ENCODE measurements at places on chromosomes 7 and 10.

GRCh38 chr10:11017570-11018431 lies at the start of gene CELF2:
TSS of gene CELF2 (plus strand) at chr10:11017872. CDS start at chr10:11018090, 218 bp downstream.
- DNase-seq: peak; percentile 38

DNA sequence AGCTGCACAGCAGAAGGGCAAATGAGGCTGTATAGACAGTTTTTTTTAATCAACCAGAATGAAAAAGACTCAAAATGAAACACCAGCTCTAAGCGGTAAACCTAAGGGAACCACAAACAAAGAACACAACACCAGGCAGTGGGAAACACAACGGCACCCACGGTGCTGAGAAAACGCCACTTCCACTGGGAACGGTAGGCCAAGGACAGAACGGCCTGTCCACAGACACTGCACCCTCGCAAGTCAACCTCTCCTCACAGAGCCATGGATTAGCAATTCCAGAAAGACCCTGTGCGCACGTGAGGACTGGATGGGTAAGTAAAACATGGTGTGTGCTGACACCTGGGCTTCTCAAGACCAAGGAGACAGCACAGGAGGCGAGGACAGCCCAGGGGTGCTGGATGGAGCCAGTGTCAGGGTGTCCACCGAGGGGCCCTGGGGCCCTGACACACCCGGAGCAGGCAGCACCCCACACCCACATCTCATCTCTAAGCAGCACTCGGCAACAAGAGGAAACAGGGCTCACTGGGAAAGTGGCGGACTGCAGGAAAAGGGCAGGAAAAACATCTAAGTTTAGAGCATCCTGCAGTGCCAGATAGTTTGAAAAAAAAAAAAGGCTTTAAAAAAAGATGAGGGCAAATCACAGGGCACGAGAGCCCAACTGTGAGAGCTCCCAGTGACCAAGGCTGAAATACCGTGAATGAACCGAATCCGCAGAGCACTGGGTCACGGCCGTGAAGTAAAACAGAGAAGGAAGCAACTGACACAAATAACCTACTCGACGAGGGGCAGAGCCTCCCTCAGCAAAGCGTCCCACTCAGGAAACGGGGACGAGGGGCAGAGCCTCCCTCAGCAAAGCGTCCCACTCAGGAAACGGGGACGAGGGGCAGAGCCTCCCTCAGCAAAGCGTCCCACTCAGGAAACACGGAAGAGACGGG lies 120.2 kb downstream of the MAD1L1 start:
- DNase-seq: no peak

- no peak for DNase-seq
Measured at GRCh38 chr7:2198206-2198605, 34.5 kb downstream of the MAD1L1 start.

DNA sequence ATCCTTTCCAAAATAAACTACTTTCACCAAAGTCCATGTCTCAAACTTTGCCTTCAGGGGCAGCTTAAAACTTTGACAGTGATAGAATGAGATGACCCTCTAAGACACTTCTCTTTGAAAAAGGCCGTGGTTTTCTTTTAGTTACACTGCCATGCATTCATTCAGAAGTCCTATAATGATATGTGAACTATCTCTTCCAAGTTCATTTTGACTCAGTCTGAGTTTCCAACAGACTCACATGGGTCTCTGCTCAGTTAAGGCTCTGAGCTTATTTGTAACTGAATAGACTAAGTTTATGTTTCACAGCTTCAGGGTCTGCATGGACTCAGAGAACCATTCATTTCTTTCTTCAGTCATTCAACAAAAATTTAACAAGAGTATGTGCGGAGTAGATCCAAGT lies 208.9 kb upstream of the PRSS1 start:
- DNase-seq: no peak

DNA sequence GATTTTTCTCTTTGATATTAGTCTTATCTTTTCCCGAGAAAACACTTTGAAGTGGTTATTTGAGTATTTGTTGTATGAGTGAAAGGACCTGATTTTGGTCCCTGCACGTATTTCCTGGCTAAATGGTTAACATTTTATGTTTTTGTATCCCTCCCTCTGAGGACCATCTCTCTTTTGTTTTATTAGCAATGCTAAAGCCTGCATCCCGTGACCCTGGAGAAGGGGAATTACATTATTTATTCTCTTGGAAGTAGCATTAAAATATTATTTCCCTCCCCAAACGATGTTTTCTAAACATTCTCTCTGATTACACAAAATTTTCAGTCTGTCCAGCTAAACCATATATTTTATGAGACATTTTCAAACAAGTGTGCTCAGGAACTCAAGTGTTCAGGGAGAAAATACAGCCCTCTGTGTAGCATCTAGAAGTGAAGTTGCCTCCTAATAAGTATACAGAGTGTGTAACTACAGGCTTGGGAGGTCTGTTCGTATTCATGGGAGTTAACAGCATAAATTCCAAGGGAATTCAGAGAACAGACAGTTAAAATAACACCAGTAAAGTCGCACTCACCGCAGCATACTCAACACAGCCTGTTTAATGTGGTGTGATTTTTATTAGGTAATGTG lies 163.8 kb upstream of the NPVF start:
- no peak for DNase-seq

GRCh38 chr10:130471486-130471885 lies 335.3 kb downstream of the GLRX3 start:
- DNase-seq: no peak

- no peak for DNase-seq
Measured at GRCh38 chr7:68671671-68672070, 926.6 kb upstream of the AUTS2 start.

DNA sequence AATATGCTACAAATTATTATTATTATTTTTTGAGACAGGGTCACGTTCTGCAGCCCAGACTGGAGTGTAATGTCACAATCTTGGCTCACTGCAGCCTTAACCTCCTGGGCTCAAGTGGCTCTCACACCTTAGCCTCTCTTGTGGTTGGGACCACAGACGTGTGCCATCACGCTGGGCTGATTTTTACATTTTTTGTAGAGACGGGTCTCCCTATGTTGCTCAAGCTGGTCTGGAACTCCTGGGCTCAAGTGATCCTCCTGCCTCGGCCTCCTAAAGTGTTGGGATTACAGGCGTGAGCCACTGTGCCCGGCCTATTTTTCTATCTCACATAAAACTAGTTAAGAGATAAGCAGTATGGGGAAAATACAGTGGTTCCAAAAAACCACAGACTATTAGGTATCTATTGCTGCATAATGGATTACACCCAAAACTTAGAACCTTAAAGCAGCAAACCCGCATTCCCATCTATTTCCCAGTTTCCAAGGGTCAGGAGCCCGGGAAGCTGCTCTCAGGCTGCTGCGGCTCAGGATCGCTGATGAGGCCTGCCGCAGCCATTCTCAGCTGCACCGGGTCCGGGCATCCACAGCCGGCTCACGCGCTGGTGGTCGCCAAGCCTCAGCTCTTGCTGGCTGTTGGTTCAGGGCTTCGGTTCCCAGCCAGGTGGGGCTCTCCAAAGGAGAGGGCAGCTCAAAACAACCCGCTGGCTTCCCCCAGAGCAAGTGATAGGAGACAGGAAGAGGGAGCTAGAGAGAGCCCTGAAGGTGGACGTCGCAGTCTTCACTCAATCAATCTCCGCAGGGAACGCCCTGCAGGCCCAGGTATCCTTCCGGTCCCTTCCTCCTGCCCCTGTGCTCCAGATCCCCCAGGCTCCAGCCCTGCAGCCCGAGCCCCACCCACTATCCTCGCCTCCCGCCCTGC lies 128.2 kb downstream of the UBE2H start:
- peak; percentile 28 for DNase-seq

DNA sequence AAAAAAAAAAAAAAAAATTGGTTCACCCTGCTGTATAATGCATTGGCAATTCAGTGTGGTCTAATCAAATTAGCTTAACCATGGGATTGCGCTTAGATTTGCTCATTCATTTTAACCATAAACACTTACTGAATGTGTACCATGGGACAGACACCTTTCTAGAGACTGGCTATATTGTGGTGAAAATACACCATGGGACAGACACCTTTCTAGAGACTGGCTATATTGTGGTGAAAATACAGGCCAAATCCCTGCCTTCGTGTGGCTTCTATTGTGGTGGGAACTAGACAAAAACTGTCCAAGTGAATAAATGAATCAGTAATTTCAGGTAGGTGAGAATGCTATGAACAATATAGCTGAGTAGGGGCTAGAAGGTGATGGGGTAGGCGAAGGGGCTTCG lies 10.2 kb upstream of the REPIN1 start:
- no peak for DNase-seq

GRCh38 chr10:58903071-58903470 lies 273.4 kb upstream of the PHYHIPL start:
- no peak for DNase-seq

- DNase-seq: no peak
Measured at GRCh38 chr7:51066405-51066882, 250.2 kb downstream of the COBL start.

DNA sequence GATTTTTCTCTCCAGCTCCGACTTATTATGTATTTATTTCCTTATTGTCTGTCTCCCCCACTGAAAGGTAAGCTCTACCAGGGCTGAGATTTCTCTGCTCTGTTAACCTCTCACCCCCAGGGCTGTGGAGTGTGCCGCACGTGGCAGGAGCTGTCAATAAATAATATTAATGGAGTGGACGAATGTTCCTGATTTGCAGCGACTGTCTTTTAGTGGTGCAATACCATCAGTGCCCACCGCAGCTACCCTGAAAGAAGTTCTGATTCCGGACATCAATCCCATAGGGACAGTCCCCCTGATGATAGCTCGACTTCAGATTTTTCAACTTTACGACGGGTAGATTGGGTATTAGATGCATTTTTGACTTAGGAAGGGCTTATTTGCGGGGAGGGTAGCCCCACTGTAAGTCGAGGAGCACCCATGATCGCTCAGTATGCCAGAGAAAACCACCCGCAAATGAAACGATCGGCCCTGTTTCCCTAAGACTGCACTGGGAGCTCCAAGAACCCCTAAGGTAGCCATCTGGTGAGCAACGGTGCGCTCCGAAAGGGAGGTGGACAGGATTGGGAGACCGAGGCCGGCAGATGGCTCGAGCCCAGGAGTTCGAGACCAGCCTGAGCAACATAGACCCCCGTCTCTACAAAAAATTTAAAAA lies 986 bp upstream of the PPP2R2D start:
- no peak for DNase-seq

DNA sequence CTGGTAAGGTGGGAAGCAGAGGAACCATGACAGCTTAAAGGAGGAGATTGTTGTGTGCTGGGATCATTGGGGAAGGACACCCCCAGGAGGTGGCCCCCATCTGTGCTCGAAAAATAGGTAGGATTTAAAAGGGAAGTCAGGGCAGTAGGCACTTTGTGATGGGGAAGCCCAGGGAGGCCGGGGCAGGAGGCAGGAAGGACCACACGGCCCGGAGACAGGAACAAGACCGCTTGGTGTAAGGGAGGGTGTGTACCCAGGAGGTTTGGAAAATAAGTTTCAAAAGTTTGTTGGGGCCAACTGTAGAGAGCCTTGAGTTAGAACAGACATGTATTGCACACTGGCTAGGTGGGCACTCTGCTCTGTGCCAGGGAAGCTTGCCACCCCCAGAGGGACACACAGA lies 20.7 kb downstream of the ZNF467 start:
- DNase-seq: no peak

GRCh38 chr10:84783386-84783785 lies 455.0 kb downstream of the CCSER2 start:
- DNase-seq: peak; percentile 7

GRCh38 chr10:122077311-122077875 lies 88.4 kb downstream of the TACC2 start:
- DNase-seq: no peak

DNA sequence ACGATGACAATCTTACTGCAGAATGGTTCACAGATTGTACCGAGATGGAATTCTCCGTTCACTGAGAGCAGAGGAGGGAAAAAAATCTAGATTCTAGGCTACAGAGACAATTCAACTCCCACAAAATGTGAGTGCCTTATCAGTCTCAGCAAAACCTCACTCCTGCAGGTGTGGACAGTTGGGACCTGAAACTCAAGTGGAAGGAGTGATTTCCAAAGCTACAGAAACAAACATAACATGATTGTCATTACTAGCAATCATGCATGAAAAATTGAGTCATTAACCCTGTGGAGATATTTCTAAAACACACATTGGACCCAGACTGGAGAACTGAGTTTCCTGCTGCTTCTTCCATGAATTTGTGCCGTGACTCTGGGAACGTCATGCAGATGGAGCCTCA lies 70.3 kb downstream of the CALML3 start:
- DNase-seq: no peak

- DNase-seq: no peak
Measured at GRCh38 chr7:148185041-148185440, 405.5 kb upstream of the C7orf33 start.

- DNase-seq: no peak
Measured at GRCh38 chr10:101672536-101672935, 22.4 kb downstream of the FBXW4 start.

- no peak for DNase-seq
Measured at GRCh38 chr10:98172073-98172472, 37.6 kb downstream of the R3HCC1L start.

DNA sequence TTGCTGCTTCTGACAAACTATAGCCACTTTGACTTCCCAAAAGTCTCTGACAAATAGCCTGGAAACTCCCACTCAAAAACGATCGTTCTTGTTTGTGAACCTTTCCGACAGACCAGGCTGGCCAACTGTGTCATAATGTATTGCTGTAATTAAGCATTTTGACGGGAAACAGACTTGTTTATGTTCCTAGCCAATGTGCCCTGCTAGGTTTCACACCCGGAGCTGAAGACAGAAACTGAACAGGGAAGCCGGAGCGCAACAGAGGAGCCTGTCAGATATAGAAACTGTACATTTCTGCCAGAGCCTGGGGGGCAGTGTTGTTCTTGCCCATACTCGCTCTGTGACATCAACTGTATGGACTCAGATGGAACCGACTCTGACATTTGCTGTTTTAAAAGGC lies 55.3 kb upstream of the C7orf33 start:
- DNase-seq: peak; percentile 30

DNA sequence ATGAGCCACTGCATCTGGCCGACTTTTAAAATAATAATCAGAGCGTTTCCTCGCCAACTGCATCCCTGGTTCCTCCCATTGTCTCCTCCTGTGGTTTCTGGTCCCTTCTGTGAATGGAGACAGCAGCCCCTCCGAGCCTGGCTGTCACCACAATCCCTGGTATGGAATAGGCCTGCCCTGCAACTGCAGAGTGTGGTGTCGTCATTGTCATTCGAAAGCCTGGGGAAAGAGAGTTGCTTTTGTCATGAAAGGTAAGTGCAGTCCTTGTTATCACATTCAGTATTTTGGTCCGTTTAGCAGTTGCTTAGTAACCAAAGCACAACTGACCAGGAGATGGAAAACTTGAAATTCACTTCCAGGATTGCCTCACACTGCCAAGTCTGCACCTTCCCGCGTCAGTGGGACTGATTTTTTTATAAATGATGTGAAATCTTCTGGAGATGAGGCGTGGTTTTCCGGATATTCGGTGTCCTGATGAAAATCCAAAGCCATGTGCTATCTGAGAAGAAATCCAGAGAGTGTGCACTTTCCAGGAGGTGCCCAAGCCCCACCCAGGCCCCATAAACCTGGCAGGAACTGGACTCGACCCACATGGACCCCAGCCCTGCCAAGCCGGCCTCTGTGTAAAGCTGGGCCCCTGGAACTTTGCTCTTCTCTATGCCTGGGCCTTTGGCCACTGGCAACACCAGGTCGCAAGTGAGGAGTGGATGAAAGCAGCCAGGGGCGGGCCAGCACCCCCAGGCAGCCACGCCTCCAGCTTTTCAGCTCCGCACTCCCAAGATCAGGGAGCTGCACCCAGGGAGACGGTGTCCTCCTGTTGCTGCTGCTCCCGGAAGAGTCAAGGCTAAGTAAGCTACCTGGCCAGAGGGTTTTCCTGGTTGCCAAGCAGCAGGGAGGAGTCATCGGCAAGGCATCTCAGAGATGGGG lies 133.7 kb upstream of the SH2B2 start:
- no peak for DNase-seq
